ENCODE measurements at places on chromosomes 7 and 10.

GRCh38 chr10:29998142-29998808 is 61.1 kb downstream of the JCAD start:
- DNase-seq: peak; percentile 13

- DNase-seq: no peak
Measured at GRCh38 chr7:39757604-39758003, 134.2 kb downstream of the RALA start.

GRCh38 chr7:152073352-152073751 is 47.9 kb downstream of the GALNT11 start:
- DNase-seq: no peak

- DNase-seq: no peak
Measured at GRCh38 chr7:17043012-17043877, 161.5 kb upstream of the AGR3 start.

- no peak for DNase-seq
Measured at GRCh38 chr10:97633921-97634320, 621 bp upstream of the MORN4 start.

- DNase-seq: no peak
Measured at GRCh38 chr7:120404042-120404441, 131.1 kb downstream of the KCND2 start.

DNA sequence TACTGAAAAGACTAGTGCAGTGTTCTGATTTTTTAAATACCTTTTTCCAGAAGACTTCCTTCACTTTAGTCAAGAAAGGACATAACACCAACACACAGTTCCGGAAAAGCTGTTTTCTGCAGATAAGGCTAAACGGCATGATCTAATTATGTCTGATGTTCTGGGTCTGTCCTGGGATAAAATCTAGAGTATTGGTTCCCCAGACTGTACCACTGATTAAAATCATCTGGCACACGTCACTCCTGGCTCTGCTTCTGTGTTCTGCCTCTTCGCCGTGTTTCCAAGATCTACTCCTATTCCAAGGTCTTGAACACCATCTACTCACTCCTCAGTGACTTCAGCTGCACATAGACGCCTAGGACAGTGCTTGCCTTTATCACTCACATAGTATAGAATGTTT is 100.8 kb upstream of the SFMBT2 start:
- DNase-seq: no peak

DNA sequence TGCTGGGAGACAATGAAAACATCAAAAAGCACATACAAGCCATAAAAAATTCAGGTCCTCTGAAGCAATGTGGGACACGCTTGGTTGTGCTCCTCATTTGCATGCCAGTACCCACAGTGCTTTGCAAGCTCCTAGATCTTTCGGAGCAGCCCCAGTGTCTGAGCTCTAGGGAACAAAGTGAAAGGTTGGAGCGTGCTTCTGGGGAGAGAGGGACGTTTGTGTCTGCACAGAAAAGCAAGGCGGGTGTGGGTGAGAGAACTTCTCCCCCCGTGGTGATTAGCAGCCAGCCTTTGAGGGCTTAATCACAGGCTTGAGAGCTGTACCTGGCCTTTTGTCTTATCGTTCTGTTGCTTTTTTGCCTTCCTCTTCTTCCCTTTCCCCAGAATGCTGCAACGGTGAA is 76.7 kb upstream of the HABP2 start:
- no peak for DNase-seq

GRCh38 chr7:147777309-147777708 is 813.3 kb upstream of the C7orf33 start:
- no peak for DNase-seq

GRCh38 chr7:26071622-26072456 is 80.2 kb upstream of the NFE2L3 start:
- no peak for DNase-seq

DNA sequence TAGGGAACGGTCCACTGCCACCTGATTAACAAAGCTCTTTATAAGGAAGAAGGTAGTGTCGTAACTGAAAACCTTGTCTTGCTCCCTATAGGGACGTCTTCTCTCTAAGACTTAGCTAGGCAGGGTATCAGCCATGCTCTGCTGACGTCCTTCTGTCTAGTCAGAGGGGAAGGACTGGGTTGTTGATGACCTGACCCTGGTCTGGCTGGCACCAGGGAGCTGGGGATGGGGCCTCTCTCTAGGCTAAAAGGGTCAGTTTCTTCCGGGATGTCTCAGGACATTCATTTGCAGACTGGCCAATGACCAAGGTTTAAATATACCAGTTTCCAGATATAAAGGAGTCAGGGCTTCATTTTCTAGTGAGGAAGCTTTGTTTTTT is 9.6 kb downstream of the CYP17A1 start:
- DNase-seq: no peak

DNA sequence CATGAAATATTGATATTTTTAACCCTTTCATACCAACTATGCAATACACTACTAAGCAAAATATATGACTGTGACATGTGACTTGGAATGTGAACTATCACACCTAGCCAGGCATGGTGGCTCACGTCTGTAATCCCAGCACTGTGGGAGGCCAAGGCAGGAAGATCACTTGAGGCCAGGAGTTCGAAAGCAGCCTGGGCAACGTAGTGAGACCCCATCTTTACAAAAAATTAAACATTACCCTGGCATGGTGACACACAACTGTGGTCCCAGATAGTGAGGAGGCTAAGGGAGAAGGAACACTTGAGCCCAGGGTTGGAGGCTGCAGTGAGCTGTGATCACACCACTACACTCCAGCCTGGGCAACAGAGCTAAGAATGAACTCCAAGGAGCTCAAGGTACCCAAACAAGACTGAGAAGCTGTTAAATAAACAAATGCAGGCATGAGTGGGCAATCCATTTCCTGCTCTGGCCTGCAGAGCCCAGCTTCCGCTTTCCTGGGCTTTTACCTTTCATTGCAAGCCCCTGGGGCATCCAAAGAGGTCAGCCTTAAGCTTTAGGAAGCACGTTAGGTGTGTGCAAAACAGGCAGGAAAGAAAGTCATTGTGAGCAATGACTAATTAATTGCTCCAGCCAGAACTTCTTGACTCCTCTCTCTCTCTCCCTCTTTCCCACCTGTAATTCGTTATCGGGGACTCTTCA is 162.1 kb upstream of the FOXK1 start:
- no peak for DNase-seq

DNA sequence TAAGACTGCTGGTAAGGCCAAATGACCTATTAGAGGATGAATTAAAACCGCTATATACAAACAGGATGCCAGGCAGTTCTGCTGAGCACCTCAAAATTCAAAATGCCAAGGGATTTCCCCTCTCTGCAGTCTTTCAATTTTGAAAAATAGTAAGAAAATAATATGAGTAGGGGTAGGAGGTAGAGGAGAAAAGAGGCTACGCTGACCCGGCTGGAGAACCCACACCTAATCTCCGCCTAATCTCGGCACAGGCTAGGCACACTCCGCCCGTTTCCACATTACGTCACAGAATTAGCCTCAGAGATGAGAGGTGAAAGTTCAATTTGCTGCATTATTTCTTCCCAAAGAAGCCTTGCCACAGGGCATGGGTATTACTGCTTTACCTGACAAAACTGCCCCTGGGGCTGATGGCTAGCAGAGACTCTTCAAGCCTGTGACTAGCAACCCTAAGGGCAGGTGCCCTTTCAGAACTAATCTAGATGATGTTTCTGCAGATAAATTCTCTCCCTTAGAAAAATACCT is 21.3 kb upstream of the SPOCK2 start:
- DNase-seq: no peak

DNA sequence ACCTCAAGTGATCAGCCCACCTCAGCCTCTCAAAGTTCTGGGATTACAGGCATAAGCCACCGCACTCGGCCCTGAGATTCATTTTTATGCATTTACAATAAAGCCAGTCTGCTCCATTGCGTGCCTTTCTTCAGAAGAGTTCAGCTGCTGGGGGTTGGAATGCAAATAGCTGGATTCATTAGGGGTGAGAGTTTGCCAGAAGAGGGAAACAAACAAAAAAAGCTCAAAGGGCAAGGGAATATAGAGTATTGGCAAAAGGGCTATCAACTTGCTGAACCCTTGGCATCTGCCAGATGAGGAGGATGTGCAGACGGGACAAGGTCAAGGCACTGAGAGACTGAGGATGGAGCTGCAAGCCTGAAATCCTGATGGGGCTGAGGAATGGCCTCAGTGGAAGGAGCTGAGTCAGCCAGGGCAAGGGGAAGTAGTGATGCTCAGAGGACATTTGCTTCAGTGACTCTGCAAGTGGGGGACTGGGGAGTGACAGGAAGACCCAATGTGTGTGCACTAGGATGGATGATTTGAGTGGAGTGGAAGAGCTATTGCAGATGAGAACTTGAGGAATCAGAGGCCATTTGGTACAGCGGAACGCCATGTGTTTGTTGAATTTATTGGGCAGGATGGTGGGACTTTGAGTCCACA is 75.0 kb upstream of the ARMC3 start:
- DNase-seq: no peak

GRCh38 chr10:92816091-92816531 is 32.2 kb upstream of the EXOC6 start:
- no peak for DNase-seq

- DNase-seq: no peak
Measured at GRCh38 chr10:16867990-16868389, 50.8 kb upstream of the RSU1 start.

GRCh38 chr7:42935861-42936260 is 3.7 kb downstream of the MRPL32 start:
- DNase-seq: no peak

DNA sequence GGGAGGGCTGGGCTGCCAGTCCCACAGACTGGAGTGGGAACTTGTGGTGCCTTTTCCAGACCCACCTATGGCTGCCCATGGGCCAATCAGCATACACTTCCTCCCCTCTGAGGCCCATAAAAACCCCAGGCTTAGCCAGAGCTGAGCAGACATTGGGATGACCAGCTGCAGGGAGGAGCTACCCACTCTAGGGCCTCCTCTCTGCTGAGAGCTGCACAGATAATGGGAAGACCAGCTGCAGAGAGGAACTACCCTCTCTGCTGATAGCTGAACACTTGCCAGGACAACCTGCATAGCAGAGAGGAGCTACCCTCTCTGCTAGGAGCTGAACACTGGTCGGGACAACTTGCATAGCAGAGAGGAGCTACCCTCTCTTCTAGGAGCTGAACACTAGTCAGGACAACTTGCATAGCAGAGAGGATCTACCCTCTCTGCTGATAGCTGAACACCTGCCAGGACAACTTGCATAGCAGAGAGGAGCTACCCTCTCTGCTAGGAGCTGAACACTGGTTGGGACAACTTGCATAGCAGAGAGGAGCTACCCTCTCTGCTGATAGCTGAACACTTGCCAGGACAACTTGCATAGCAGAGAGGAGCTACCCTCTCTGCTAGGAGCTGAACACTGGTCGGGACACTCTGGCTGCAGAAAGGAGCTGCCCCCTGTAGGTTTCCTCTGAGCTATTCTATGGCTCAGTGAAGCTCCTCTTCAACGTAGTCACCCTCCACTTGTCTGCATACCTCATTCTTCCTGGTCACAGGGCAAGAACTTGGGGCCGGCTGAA is 88.3 kb upstream of the CACUL1 start:
- no peak for DNase-seq

GRCh38 chr7:148524479-148525224 is 65.9 kb upstream of the C7orf33 start:
- no peak for DNase-seq

- no peak for DNase-seq
Measured at GRCh38 chr10:77513781-77514331, 123.8 kb downstream of the KCNMA1 start.

DNA sequence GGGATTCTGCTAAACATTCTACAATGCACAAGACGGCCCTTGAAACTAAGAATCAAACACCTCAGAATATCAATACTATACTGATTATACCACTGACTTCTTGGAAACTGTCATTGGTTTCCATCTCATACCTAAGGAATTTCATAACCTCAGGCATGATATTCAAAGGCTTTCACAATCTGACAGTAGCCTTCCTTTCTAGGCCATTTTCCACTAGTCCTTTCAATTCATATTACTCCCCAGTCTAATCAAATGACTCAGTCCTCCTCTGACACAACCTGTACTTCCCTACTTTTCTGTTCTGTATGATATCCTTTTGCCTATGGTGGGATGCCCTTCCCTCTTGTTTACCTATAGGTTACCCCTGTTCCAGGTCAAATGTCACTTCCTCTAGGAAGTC is 48.3 kb downstream of the CSTF2T start:
- no peak for DNase-seq

GRCh38 chr10:47020471-47020870 is 109.2 kb downstream of the PTPN20 start:
- no peak for DNase-seq

GRCh38 chr10:75028748-75029147 is 82.7 kb upstream of the SAMD8 start:
- no peak for DNase-seq

DNA sequence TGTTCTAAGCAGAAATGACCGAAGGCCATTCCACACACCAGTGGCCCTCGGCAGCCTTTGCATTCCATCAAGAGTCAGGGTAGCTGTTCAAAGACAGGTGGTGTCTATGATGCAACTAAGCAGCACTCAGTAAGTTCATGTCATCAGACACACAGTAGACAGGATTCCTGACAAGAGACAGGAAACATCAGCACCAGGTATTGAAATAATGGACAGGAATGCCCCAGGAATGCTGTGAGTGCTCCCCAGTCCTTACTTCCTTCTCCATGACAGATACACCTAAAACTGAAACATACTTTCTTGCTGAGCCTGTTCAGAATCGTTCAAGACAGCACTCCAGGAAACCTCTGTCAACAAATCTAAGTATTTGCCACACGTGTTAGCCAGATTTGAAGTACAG is 204.4 kb downstream of the TPST1 start:
- DNase-seq: no peak

- DNase-seq: no peak
Measured at GRCh38 chr10:101575580-101576210, 12.4 kb downstream of the POLL start.

GRCh38 chr7:12638851-12639456 is 48.5 kb upstream of the ARL4A start:
- DNase-seq: no peak

- no peak for DNase-seq
Measured at GRCh38 chr10:22784668-22785067, 70.3 kb upstream of the PIP4K2A start.

DNA sequence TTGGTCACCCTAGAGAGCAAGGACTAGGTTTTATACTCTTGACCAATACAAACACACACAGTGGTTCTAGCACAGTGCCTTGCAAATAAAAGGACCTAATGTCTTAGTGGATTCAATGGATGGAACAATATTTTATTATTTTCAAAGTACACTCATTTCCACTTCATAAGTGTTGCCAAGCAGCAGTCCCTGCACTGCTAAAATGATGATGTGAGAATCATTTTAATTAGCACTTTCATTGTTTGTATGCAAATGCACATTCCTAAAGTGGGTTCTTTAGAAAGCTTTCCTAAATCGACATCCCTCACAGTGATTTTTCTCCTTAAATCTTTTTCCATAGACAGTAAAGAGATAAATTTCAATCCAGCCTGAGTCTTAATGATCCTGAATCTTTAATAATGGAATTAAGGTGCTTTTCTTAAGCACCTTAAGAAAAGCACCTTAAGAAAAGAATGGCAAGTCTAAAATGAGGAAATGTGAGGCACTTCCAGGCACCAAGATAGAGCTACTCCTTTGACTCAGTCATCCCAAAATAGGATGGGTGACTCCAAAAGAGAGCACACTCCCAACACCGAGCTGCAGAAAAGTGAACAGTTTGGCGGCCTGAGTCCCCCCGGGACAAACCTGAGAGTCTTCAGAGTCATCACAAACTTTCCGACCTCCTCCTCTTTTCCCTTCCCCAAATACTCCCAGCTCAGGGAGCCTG is 84.5 kb downstream of the SORBS1 start:
- no peak for DNase-seq

Measured in NCI-H1930 (cell line).